ENCODE measurements at places on chromosomes 13 and 19.

GRCh38 chr19:39568604-39569003 lies 28.6 kb upstream of the EID2 start:
- no peak for DNase-seq

DNA sequence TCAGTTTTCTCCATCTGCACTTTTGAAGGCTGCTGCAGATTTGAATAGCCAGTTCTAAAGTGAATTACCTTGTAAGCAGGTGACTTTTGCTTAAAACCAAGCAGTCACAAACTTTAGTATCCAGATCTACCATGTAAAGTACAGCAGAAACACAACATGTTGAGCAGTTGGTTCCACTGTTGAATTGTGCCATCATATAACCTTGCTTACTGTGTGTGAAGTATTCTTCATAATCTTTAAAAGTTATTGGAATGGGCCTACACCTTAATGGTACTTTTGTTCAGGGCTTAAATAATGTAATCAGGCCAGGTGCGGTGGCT lies 23.2 kb upstream of the MTUS2 start:
- DNase-seq: no peak

DNA sequence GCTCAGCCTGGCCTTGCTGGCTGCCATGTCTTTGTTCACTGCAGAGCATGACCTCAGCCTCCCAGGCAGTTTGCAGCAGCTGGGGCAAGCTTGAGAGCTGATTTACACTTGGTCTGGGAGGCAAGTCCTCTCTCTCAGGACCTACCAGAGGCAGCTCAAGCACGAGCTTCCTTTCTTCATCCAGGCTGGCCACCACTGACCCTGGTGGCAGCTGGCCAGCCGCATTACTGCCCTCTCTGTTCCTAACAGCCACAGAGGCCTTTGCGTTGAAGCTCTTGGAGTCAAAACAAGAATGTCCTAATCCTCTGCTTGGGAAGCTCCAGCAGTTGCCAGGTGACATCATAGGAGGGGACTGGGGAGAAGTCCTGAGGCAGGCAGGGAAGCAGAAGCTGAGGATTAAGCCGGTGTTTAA lies 85.7 kb downstream of the NUFIP1 start:
- DNase-seq: no peak

GRCh38 chr19:6066661-6067646 lies 43.3 kb downstream of the RFX2 start:
- no peak for DNase-seq

- DNase-seq: no peak
Observed at GRCh38 chr19:47479701-47480503, 4.1 kb downstream of the KPTN start.

DNA sequence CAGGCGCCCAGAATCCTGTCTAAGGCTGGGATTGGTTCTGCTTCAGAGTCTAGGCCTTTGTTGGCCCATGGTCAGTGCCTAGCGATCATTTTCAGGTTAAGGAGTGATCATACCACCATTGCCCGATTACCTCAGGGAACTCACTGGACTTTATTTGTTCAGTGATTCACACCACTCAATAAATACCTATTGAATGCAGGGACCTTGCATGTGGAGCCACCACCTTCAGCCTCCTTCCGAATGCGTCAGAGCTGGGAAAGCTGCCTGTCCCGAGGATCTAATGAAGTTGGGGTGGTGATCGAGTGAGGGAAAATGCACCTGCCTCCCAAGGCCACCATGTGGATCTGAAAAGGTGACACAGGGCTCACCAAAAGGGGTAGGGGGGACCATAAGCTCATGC lies 40.0 kb upstream of the POU2F2 start:
- DNase-seq: no peak

DNA sequence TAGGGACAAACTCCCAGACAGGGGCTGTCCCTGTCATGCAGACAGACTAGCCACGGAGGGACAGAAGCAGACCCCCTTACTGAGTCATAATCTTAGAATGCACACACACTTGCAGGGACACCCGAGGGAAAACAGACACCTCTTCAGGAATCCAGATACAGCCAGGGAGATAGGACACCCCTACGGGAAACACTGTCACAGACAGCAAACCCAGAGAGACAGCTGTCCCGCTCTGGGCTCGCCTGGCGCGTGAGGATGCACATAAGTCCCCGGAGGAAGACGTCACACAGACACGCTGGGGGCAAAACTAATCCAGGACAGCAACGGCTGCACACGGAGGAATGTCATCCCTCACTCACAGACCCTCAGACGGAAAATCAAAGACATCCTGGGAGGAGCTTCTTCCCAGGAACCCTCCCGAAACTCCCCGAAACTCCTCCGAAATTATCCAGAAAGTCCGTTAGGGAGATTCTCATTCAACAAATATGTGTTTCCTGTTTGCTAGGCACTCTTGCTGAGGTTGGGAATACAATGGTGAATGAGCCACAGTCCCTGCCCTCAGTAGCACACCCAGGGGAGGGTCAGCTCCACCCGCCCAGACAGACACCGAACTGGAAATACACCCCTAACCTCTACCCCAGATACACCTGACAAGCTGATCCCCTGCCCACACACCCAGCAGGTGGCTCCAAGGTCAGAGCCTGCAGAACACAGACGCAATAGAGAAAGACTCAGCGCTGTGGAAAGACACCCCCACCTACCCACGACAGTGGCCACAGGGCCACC lies 15.2 kb upstream of the TOMM40 start:
- DNase-seq: no peak

DNA sequence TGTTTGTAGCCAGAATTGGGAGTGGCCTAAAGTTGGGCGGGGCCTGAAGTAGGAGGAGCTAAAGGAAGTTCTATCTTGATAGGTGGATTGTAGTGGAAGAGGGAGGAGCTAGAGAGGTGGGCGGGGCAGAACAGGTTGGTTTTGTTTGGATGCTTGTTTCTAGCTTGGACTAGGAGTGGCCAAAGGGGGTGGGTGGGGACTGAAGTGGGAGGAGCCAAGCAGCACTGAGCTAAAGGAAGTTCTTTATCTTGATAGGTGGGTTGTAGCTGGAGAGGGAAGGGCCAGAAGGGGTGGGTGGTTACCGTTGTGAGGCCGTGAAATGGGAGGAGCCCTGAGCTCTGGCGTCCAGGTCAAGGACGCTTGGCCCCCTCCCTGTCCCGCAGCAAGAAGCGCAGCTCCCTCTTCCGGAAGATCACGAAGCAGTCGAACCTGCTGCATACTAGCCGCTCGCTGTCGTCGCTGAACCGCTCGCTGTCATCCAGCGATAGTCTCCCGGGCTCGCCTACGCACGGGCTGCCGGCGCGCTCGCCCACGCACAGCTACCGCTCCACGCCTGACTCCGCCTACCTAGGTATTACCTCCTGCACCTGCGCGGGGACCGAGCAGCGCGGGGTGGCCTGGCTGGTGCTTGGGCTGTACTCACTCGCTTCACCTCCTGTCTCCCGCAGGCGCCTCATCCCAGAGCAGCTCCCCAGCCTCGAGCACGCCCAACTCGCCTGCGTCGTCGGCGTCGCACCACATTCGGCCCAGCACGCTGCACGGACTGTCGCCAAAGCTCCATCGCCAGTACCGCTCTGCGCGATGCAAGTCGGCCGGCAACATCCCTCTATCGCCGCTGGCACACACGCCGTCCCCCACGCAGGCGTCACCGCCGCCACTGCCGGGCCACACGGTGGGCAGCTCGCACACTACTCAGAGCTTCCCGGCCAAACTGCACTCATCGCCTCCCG lies 8.0 kb downstream of the DNASE2 start:
- peak; percentile 30 for DNase-seq

- DNase-seq: no peak
Observed at GRCh38 chr19:46896076-46896794, 35.4 kb downstream of the ARHGAP35 start.

DNA sequence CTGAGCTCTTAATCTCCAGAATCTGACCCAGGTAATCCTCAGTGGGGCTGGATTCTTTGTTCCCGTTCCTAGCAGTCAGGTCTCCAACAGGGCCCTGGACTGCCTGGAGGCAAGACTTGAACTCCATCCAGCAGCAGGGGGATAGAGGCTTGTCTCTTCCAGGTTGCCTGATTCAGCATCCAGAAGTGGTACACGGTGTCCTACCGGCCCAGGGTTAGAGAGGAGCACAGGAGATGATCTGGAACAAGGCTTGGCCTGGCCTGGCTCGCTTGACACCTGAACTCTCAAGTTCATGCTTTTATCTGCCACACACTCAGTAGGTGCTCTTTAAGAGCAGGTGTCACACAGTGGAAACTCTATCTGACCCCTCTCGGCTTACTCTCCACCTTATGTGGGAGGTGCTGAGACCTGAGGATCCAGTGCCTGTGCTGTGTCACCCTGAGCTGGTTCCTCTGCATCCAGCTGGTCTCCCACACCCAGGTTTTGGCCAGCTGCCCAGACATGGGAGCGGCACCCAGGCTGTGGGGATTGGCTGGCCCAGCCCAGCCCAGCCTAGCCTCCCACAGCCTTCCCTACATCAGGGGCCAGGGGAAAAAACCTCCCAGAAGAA lies at the start of gene CYP4F3:
Gene CYP4F3, plus strand, starts transcription at position 604 of the 610 bp plus-strand sequence. CDS start 519 bp downstream, outside the sequence.
- DNase-seq: no peak

- no peak for DNase-seq
Observed at GRCh38 chr13:50948601-50949000, 39.0 kb downstream of the RNASEH2B start.

DNA sequence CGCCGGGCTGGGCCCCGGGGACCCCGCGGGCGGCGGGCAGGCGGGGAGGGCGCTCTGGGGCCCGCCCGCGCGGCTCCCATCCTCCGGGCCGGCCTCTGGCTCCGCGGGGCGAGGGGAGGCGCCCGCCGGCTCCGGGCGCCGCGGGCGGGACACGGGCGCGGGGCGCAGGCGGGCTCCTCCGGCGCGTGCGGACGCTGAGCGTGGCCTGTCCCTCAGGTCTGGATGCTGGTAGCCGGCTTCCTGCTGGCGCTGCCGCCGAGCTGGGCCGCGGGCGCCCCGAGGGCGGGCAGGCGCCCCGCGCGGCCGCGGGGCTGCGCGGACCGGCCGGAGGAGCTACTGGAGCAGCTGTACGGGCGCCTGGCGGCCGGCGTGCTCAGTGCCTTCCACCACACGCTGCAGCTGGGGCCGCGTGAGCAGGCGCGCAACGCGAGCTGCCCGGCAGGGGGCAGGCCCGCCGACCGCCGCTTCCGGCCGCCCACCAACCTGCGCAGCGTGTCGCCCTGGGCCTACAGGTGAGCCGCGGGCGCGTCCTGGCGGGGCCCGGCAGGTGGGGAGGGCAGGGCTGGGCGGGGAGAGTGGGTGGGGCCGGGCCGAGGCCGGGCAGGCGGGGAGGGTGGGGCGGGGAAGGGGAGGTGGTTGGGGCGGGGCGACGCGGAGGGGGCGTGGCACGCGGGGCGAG lies 420 bp downstream of the IL17D start:
- peak; percentile 49 for DNase-seq

DNA sequence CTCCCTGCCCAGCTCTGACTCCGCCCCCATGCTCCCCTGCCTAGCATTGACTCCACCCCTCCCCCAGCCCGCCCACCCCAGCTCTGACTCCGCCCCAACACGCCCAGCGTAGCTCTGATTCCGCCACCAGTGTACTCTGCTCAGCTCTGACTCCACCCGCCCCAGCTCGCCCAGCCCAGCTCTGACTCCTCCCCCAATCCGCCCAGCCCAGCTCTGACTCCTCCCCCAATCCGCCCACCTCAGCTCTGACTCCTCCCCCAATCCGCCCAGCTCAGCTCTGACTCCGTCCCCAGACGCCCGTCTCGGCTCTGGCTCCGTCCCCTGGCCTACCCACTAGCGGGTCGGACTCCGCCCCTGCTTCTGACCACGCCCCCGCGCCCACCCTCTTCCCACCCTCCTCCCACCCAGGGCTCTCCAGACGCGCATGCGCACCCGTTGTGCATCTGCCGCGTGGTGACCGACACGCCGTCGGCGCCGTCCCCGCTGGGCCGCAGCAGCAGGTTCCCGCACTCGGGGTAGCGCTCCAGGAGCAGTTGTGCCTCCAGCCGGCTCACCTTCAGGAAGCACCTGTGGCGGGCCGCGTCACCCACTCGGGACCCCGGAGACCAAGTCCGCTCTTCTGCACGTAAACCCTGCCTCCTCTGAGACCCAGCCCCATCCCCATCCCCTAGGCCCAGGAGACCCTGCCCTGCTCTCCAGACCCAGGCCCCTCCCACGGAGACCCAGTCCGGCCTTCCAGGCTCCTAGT lies 10.2 kb downstream of the STAP2 start:
- DNase-seq: peak; percentile 96

DNA sequence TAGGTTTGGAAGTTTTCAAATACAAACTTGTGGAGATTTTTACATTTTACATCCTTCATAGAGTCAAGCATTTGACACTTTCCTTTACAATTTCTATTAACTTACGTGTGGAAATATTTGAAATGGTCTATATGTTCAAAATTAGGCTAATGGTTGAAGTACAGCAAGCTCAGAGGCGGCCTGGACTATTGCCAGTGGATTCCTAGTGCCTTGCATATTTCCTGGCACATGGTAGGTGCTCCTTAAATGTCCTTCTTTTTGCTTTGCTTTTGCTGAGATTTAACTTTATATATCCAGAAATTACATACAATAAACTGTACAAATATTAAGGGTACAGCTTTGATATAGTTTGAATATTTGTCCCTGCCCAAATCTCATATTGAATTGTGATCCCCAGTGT lies 93.9 kb downstream of the UBL3 start:
- DNase-seq: no peak

DNA sequence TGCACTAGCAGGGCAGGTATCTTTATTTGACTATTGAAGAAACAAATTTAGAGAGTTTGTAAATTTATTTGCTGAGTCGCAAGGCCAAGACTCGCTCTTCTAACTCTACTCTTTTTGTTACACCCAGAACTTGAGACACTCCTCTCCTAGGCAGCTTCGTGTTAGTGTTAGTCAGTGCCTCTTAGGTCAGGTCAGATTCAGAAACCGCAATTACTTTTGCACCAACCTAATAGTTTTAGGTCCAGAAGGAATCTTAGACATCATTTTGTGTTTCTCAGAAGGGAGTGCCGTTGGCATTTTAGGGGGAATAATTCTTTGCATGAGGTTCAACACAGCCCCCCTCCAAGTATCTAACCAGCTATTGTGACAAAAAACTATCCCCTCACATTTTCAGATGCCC lies 8.8 kb downstream of the GPR180 start:
- DNase-seq: no peak

GRCh38 chr13:41465898-41466320 lies 8.6 kb downstream of the RGCC start:
- DNase-seq: no peak

- DNase-seq: no peak
Observed at GRCh38 chr13:97228850-97229521, 6.9 kb downstream of the MBNL2 start.

- no peak for DNase-seq
Observed at GRCh38 chr13:107765724-107766401, 449.5 kb downstream of the LIG4 start.

DNA sequence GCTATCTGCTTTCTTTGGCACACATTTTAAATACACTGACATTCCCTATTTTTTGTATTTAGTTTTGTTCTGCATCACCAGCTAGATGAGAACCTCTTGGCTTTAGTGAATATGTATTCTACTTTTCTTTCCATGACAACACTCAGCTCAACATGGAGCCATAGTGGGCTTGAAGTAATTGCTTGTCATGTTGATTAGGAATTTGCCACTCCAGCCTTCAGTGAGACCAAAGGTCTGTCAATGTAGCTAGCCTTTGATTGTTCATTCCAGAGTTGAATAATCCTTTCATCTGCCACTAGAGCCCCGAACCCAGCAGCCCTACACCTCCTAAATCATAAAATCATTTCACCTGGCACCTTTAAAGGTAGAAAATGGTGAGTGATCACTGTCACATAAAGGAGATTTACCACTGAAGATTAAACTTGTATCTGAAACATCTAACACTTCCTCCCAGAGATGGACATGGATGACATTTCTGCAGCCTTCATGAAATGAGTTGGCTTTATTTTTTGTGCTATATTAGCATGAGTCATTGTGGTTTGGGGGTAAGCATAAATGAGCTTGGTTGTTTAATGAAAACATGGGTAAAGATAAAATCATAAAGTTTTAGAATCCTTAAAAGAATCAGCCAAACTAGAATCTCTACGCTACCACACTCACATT lies 29.2 kb upstream of the GARRE1 start:
- DNase-seq: no peak

- DNase-seq: no peak
Observed at GRCh38 chr13:49938921-49939320, 2.8 kb upstream of the SPRYD7 start.

All from activated CD4-positive, alpha-beta T cell treated with anti-CD3 and anti-CD28 coated beads for 24 hours (primary cell).